Hematopoietic multipotent progenitor cell treated with erythropoietin and hydrocortisone succinate and interleukin-3 and kit ligand, for 6 days (in vitro differentiated cells): ENCODE measurements at places on chromosomes 7 and 10.

GRCh38 chr7:32030904-32031692 lies 39.1 kb downstream of the PDE1C start:
- DNase-seq = peak; percentile 33

DNA sequence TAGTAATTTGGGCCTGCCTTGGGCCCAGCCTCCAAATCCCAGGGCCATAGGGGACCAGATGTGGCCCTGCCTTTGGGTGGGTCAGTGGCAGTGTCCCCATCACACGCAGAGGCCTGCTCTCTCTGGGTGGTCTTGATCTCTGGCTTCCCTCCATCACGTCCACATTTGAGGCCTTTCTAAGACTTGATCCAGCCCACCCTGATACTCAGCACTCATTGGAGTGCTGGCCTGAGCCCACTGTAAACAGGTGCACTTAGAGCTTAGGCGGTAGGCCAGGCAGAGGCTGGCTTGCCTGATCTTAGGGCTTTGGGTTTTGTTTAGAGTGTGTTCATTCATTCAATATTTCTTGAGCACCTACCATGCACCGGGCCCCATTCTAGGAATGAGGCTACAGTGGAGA lies 52.6 kb downstream of the TBATA start:
- no peak for DNase-seq

DNA sequence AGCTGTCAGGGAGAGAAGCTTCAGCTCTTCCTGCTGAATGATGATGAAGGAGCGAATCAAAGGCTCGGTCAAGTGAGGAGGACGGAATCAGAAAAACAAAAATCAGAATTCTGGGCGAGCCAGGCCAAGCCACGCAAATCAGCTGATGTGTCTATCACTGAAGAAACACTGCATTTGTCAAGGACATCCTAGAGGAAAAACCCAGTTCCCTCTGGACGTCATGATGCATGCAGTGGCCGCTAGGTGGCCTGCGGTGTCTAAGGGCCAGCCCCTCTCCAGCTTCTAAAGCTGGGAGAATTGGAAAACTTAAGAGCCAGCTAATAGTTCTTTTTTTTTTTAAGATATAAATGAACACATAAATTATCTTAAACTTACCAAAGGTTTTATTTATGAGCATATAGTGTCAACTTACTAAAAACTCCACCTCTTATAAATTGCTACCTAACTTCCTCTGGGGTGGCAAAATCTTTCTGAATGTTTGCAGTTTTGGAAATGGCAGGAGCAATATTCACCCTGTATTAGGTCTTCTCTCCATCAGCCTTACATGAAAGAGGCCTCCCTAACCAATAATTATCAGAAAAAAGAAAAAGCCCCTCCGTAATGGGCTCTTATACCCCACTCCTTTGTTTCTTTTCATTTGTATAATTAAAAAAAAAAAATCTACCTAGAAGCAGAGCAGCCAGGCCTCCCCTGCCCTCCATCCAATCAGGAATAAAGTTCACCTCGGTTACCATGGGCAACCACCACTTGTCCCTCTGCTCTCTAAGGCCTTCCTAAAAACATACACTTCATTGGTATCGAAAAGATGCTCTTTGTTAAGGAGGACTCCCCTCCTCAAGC lies 186.8 kb downstream of the USP6NL start:
- DNase-seq = peak; percentile 64

- no peak for DNase-seq
Observed at GRCh38 chr10:88057720-88058119, 194.3 kb downstream of the PTEN start.

GRCh38 chr10:5858811-5859210 lies 30.9 kb downstream of the ANKRD16 start:
- no peak for DNase-seq

DNA sequence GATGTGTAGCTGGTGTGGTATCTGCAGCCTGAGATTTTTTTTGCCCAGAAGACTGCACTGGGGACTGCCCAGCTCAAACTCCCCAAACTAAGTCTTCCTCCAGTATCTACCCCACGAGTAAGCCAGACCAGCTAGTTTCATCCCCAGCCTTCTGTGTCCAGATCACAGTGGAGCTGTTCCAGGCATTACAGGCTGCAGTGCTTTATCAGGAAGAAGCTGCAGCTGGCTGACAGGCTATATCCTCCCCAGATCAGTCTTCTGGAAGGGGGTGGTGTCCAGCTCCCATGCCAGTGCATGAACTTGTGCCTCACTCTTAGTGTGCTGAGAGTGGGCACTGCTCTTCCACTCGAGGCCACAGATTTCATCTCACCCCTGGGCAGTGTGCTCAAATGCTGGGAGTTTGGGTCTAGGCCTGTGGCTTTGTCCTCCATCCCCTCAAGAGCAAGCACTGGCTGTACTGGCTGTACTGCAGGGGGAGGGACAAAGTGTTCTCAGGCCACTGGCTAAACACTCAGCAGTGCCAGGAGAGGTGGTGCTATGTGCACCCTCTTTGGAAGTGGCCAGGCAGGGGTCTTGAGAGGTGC lies 679.1 kb upstream of the COBL start:
- DNase-seq = no peak

DNA sequence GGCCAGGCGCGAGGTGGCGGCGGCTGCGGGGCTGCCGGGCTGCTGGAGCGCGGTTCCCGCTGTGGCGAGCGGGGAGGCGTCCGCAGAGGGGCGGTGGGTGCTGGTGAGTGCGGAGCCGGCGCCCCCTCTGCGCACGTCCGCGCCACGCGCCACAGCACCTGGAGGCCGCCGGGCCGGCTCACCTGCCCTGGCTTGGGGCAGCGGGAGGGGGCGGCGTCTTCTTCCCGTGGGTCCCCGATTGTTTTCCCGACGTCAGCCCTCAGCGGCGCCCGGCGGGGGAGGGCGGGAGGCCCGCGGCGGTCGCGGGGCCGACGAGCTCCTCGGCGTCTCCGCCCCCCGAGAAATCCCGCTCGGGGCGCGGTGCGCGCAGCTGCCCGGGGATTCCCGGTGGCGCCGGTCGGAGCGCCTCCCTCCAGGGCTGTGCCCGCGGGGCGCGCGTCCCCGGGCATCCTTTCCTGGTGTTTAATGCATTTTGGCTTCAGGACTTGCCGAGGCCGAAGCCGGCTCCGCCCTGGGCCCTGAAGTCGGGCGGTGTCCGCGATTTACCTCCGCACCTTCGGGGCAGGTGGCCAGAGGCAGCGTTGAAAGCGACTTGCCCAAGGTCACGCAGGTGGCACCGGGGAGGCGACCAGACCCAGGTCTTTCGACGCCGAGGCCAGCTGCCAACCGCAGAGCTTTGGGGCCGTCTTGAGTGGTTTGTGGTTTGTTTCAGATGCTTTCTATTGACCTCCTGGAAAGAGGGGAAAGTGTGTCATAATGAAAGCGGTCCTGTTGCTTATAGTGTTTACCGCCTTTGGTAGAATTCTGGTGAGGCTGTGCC lies 561 bp downstream of the PLEKHA1 start:
- peak; percentile 15 for DNase-seq

- no peak for DNase-seq
Observed at GRCh38 chr10:59901470-59901869, 4.9 kb downstream of the CCDC6 start.

DNA sequence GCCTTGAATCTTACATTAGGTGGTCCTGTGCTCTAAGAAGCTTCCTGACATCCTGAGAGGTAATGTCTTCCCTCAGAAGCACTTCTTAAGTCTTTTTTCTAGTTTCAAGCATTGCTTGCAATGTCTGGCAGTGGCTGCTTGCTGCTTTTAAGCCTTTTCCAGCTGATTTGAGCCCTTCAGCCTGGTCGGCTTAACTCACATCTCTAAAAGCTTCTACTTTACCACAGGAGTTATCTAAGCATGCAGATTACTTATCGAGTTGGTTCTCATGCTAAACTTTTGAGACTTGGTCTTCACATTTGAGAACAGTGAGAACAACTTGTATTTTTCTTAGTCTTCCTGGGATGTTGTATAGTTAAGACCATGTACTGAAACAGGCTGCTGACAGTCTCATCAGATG lies 3.9 kb downstream of the LRMDA start:
- peak; percentile 24 for DNase-seq

GRCh38 chr7:157005456-157006204 lies 4.8 kb downstream of the MNX1 start:
- DNase-seq = no peak

DNA sequence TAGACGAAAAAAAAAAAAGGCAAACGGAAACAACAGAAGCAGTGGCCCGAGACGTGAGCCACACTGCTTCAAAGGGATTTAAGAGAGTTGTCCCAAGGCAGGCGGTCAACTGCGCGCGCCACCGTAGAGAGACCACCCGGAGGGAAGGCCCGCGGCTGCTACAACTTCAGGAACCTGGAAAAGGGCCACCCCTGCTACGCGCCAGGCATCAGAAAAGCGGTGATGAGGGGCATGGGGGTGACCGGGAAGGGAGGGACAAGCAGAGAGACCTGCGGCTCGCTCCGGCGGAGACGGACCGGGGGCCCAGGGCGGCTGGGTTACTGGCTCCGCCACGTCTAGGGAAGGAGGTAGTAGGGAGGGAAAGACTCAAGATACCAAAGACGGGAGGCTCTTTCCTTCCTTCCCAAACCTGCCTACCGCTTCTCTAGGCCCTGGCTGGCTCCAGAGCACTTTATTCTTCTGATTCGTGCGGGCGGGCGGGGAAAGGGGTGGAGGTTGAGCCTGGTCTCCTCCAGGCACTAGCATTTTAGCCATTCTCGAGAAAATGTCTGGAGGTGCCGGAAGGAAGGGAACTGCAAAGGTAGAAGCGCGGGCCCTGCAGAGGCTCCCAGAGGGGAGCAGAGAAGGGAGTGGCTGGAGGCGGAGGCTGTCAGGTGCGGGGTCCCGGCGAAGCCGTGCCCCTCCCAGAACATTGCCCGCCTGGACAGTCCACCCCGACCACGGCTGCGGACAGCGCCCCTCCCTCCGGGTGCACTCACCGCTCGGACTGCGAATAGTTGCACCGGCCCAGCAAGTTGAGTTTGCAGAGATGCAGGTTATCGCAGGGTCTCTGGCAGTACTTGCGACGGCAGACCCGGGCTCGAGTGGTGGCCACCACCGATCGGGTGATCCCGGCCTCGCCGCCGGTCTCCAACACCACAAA lies 993 bp downstream of the ZC3HAV1 start:
- DNase-seq = peak; percentile 49
